Progenitor cell of endocrine pancreas (in vitro differentiated cells): ENCODE measurements at places on chromosomes 13 and 19. TPM values are rescaled to one million over a fixed set of nuclear protein-coding genes. Genes with fewer than 3 reads are reported as not detected.

The MIR17HG gene
- 13.8 and 14.0 TPM in 2 replicates for total RNA-seq

The DOHH gene
- total RNA-seq, result 9.4 and 9.9 TPM in 2 replicates

The ZNF738 gene
- total RNA-seq, result 71.7 and 71.8 TPM in 2 replicates

The ZNF763 gene
- total RNA-seq, result 8.7 and 8.9 TPM in 2 replicates

The HCST gene
- total RNA-seq, result 1.6 TPM in 1 of 2 replicates, not detected in the other

The ONECUT3 gene
- total RNA-seq, result 41.9 and 42.9 TPM in 2 replicates

The RFPL4A gene
- total RNA-seq, result not detected in 2 replicates

The SLC27A5 gene
- 9.4 and 9.9 TPM in 2 replicates for total RNA-seq

The PLK5 gene
- total RNA-seq, result 0.26 and 0.38 TPM in 2 replicates

The IGFL3 gene
- not detected in 2 replicates for total RNA-seq

- no peak overlapping the region for H3K4me3 ChIP-seq
- no peaks in the 10 kb centered on the region for H3K27me3 ChIP-seq
- no peak for DNase-seq
Measured at GRCh38 chr19:7561325-7561724, 25.8 kb downstream of the PNPLA6 start.

DNA sequence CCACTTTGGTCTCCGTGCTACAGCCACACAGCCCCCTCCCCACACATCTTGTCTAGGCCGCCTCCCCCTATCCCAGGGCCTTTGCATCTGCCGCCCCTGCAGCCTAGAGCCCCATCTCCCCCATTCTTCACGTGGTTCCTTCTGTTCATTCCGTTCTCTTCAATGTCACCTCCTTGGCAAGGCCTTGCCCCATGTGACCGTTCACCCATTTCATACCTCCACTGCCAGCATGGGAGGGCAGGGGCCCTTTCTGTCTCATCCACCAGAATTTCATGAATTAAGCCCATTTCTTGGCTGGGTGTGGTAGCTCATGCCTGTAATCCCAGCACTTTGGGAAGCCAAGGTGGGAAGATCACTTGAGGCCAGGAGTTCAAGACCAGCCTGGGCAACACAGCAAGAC, 15.7 kb upstream of the HNRNPM start:
- H3K4me1 ChIP-seq, result peaks cover 1% of the 10 kb centered on the region
- no peaks in the 10 kb centered on the region for H3K27me3 ChIP-seq
- no peak for DNase-seq
- H3K27ac ChIP-seq, result no peak overlapping the region

- no peaks in the 10 kb centered on the region for H3K36me3 ChIP-seq
- H3K27ac ChIP-seq, result peak overlapping the region; percentile 97
- H3K4me1 ChIP-seq, result peaks cover 14% of the 10 kb centered on the region
- DNase-seq, result no peak
Measured at GRCh38 chr19:18291590-18292461, 10.4 kb upstream of the JUND start.

DNA sequence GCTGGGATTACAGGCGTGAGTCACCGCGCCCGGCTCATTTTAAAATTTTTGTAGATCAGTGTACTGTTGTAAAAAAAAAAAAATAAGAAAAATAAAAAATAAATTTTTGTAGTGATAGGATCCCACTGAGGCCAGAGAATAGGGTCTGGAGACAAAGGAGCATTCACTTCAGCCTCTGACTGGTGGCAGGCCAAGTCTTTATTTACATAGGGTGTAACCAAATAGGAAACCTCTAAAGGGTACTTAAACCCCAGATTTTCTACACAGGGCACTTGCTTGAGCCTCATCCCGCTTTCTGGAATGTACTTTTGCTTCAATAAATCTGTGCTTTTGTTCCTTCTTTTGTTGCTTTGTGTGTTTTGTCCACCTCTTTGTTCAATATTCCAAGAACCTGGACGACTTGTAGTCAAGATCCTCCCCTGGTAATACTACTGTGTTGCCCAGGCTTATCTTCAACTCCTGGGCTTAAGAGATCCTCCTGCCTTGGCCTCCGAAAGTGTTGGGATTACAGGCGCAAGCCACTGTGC, 2.1 kb upstream of the PDCD2L start:
- DNase-seq, result no peak
- peak overlapping the region; percentile 51 for H3K27ac ChIP-seq
- no peaks in the 10 kb centered on the region for H3K27me3 ChIP-seq
- H3K4me1 ChIP-seq, result peaks cover 1% of the 10 kb centered on the region
- peaks cover 13% of the 10 kb centered on the region for H3K36me3 ChIP-seq

DNA sequence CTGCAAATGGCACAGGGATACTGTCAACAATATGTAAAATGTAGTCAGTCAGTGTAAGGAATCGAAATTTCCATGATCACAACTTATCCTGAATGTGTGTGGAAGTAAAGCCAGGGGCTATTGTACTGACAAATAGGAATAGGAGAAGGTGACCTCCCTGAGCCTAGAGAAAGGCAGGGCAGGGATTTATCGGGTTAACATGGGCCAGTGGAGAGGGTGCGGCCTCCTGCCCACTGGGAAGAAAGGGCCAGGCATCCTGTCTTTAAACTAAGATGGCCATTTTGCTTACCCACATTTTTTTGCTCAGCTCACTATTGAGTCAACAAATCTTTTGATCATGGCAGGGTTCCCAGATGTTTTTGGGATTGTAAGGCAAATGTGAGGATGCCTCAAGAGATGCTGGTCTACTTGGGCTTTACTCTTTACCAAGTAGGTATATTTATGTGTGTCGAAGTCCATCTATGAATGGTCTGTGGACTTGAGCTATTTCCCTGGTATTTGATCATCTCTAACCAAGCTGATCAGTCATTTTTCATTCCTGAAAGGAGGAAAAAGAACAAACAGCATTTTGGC, 116.6 kb upstream of the RNF113B start:
- H3K36me3 ChIP-seq, result peaks cover 6% of the 10 kb centered on the region
- no peaks in the 10 kb centered on the region for H3K27me3 ChIP-seq
- H3K4me3 ChIP-seq, result no peak overlapping the region

DNA sequence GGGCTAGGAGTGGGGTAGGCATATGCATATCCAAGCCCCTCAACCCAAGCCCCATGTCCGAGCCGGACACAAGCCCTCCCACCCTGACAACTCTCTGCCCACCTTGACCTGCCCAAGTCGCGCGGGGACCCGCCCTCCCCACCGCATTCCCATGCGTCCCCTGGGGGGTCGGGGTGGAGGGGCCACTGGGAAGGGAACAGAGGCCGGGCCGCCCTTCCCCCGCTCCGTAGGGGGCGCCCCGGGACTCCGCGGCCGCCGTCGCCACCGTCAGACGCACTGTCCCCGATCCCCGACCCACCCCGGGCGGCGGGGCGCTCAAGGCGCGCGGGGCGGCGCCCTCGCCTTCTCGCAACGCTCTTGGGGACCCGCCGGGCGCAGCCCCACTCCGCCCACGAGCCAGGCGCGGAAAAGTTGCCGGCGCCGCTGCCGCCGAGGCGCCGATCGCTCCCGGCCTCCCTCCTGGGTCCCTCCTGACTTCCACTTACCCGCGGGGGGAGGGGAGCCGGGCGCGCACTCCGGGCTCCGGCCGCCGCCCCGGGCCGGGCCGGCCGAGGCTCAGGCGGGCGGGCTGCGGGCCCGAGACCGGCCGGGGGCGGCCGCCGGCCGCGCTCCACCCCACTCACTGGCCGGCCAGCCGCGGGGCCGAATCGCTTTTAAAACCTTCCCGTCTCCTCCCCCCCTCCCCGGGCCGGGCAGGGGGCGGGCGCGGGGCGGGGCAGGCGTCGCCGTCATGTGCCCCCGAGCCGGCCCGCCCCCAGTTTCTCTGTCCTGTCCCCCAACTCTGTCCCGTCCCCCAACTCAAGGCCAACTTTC, 34.4 kb upstream of the NANOS3 start:
- H3K27me3 ChIP-seq, result no peaks in the 10 kb centered on the region
- H3K4me3 ChIP-seq, result peak overlapping the region; percentile 85
- DNase-seq, result no peak
- H3K36me3 ChIP-seq, result no peaks in the 10 kb centered on the region

GRCh38 chr19:44530777-44531176, 1.3 kb upstream of the CEACAM20 start:
- H3K36me3 ChIP-seq, result no peaks in the 10 kb centered on the region
- no peaks in the 10 kb centered on the region for H3K4me1 ChIP-seq
- no peak overlapping the region for H3K4me3 ChIP-seq
- no peak overlapping the region for H3K27ac ChIP-seq

DNA sequence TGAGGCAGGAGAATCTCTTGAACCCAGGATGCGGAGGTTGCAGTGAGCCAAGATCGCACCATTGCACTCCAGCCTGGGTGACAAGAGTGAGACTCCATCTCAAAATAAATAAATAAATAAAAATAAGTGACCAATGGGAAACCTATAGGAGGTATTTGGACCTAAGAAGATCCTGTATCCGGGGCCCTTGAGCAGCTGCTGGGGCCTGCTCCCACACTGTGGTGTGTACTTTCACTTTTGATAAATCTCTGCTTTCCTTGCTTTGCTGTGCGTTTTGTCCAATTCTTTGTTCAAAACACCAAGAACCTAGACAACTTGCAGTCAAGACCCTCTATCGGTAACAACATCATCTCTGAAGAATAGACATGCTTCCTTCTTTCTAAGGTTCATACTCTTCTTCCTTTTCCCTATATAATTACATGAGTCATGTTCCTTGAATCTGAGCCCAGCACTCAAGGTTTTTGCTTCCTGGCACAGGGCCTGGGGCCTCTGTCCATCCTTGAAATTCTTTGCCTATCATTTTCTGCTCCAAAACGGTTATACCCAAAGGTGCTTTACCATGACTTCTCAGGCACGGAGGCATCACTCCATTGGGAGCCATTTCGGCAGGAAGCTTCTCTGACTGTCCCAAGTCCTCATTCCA, 14.2 kb upstream of the PNMA8C start:
- H3K4me3 ChIP-seq, result no peak overlapping the region
- no peaks in the 10 kb centered on the region for H3K27me3 ChIP-seq
- DNase-seq, result no peak

DNA sequence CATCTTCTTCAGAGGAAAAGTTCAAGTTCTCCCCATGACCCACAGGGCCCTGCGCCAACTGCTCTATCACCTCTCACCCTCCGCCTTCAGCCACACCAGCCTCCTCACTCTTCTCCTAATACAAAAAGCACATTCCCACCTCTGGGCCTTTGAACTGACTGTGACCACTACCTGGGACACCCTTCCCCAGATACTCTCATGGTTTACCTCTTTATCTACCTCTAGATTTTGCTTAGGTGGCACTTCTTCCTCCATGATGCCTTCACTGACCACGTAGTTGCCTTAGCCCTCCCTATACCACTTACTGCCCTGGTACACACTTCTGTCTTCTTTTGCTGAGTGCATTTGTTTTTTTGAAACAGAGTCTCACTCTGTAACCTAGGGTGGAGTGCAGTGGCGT, 3.9 kb upstream of the SYCE2 start:
- H3K27me3 ChIP-seq, result no peaks in the 10 kb centered on the region
- peak overlapping the region; percentile 26 for H3K27ac ChIP-seq
- peaks cover 4% of the 10 kb centered on the region for H3K4me1 ChIP-seq
- DNase-seq, result no peak

GRCh38 chr19:46413262-46414031, at the start of gene CCDC8:
Gene CCDC8, minus strand, starts transcription at chr19:46413564. Its CDS starts 754 bp downstream, at chr19:46412810.
- H3K27ac ChIP-seq, result peak within 1 kb of the TSS; percentile 94
- no peaks in the 10 kb centered on the region for H3K27me3 ChIP-seq
- peaks cover 36% of the 10 kb centered on the region for H3K4me1 ChIP-seq
- H3K36me3 ChIP-seq, result peaks cover 4% of the 10 kb centered on the region
- DNase-seq, result peak; percentile 85
- H3K4me3 ChIP-seq, result peak within 1 kb of the TSS; percentile 91

DNA sequence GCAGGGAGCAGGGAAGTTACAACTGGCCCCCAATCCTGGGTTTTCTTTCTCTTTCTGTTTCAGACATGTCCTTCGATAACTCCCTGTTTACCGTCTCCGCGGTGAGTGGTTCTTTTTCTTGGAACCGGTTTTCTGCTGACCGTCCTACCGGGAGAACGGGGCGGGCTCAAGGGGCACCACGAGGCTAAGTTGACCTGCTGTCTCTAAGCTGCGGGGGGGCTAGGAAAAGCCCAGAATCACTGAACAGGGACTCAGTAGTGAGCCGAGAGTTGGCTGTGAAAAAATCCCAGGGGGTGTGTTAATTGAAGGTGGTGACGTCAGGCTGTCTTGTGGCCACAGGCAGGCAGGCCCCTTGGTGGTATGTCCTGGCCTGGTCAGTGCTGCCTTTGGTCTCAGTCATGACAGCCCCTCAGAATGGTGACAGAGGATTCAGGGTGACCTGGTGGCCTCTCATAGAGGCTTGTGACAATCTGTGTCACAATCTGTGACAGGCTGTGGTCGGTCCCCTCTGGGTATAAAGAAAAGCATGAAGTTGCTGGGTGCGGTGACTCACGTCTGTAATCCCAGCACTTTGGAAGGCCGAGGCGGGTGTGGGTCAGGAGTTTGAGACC, 8.1 kb upstream of the CARM1 start:
- peak overlapping the region; percentile 82 for H3K27ac ChIP-seq
- no peak for DNase-seq
- no peak overlapping the region for H3K4me3 ChIP-seq
- no peaks in the 10 kb centered on the region for H3K27me3 ChIP-seq

GRCh38 chr13:113050734-113051431, 54.7 kb upstream of the F7 start:
- DNase-seq, result no peak
- no peaks in the 10 kb centered on the region for H3K4me1 ChIP-seq
- peaks cover 10% of the 10 kb centered on the region for H3K36me3 ChIP-seq
- no peak overlapping the region for H3K4me3 ChIP-seq
- H3K27me3 ChIP-seq, result no peaks in the 10 kb centered on the region
- no peak overlapping the region for H3K27ac ChIP-seq

GRCh38 chr13:94121686-94122085, 357.8 kb downstream of the DCT start:
- H3K4me1 ChIP-seq, result peaks cover 60% of the 10 kb centered on the region
- DNase-seq, result no peak
- no peaks in the 10 kb centered on the region for H3K27me3 ChIP-seq

DNA sequence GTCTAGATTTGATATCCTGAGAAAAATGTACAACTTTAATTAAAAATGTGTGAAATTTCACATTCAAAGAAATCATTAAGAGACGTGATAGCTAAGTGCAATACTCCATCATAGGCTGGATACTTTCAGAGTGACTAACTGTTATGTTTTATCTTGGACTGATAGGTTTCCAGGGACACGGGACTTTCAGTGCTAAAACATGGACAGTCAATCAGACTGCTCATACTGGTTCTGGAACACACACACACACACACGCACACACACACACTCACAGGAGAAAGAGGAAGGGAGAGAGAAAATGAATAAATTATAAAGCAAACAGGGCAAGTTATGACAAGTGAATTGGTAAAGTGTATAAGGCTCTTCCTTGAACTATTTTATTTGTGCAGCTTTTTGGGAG, 955.9 kb downstream of the SLITRK5 start:
- H3K4me3 ChIP-seq, result no peak overlapping the region
- peaks cover 2% of the 10 kb centered on the region for H3K4me1 ChIP-seq
- H3K36me3 ChIP-seq, result no peaks in the 10 kb centered on the region
- DNase-seq, result no peak
- no peak overlapping the region for H3K27ac ChIP-seq

DNA sequence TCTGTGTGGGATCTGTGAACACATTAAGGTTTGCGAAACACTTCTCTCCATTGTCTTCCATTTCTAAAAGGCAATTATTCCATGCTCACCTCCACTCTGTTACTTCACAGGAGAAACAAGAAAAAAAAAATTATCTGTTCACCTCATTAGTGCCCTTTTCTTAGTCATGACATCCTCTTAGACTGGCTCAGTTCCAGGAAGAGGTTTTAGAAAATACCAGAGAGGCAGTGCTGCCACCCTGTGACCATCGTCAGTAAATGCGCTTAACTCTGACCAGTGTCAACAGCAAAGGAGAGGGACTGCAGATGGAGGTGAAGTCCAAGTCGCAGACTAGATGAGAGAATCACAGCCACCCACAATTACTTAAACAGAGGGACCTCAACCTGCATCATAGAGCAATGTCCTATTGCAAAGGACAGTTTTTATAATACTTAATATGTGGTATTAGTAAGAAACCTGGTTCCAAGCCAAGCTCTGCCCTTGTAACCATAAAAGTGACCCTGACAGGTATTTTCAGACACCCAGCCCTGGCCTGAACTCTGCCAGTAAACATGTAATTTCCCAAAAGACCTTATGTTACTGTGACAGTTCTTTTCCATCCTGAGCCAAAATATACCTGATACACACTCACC, 19.4 kb downstream of the CEACAM21 start:
- no peaks in the 10 kb centered on the region for H3K4me1 ChIP-seq
- peaks cover 2% of the 10 kb centered on the region for H3K36me3 ChIP-seq
- peaks cover 8% of the 10 kb centered on the region for H3K27me3 ChIP-seq
